WTC11 (cell line): ENCODE measurements at places on chromosomes 1 and 21. TPM values are rescaled to one million over a fixed set of nuclear protein-coding genes. Genes with fewer than 3 reads are reported as not detected.

DNA sequence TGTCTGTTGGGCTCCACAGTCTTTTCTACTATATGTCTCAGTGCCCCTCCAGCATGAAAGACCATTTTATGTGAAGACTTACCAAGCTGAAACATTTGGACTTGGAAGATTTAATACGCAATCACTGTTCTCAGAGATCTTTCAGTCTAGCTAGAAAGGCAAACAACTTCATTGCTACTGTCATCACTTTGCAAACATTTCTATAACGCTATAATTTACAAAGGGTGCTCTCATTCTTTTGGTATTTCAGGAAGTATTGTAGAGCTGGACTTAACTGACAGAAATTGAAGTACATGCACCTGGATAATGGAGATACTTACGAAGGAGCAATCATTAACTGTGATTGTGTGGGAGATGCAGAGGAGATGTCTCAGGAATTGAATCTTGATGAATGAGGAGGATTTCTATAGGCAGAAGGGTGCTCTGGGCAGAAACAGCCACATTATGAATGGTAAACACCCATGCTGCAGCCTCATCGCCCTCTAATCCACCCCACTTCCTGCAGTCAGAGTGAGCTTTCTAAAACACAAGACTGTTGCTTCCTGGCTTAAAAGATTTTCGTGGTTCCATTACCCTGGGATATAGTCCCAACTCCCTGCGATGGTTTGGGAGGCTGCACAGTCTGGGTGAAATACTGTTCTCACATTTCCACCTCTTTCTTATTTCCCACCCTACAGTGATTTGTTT, 75.1 kb upstream of the GNG12 start:
- peaks cover 13% of the 10 kb centered on the region for H3K4me1 ChIP-seq
- no peak overlapping the region for H3K4me3 ChIP-seq
- H3K36me3 ChIP-seq, result no peaks in the 10 kb centered on the region
- H3K27ac ChIP-seq, result no peak overlapping the region
- no peak for DNase-seq
- no peaks in the 10 kb centered on the region; the same call in 1 of the 2 replicates for H3K27me3 ChIP-seq

Gene DISC1
- 5.2 to 6.6 TPM (median 5.5 TPM) in 3 replicates for total RNA-seq

- no peaks in the 10 kb centered on the region for H3K36me3 ChIP-seq
- no peaks in the 10 kb centered on the region for H3K27me3 ChIP-seq
- H3K27ac ChIP-seq, result no peak overlapping the region
- no peak overlapping the region for H3K4me3 ChIP-seq
- peaks cover 9% of the 10 kb centered on the region for H3K4me1 ChIP-seq
Observed at GRCh38 chr1:237792726-237793125, 98.0 kb downstream of the ZP4 start.

Gene ESRRG
- 1.8 to 2.3 TPM (median 2.2 TPM) in 3 replicates for total RNA-seq
